Spinal cord (tissue), 10 donors: ENCODE measurements at places on chromosomes 6 and 20.

DNA sequence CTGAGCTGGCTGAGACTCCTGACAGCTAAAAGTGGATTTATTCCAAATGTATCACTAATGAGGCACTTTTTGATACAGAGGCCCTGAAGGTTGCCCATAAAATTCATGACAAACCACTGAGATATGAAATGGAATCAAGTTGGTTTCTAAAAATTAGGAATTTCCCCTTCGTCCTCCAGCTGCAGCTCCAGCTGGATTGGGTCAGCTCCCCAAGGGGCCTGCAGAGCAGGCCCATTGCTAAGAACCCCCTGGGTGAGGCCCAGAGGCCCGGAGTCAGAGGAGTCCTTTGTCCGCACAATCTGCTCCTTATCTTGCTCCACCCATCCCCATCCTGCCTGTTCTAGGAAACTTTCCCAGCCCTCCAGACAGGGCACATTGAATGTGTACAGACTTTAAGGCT is 163.5 kb upstream of the TOP1 start:
- DNase-seq, result no peak

GRCh38 chr6:34570066-34570833 is 14.1 kb upstream of the SPDEF start:
- no peak for DNase-seq

DNA sequence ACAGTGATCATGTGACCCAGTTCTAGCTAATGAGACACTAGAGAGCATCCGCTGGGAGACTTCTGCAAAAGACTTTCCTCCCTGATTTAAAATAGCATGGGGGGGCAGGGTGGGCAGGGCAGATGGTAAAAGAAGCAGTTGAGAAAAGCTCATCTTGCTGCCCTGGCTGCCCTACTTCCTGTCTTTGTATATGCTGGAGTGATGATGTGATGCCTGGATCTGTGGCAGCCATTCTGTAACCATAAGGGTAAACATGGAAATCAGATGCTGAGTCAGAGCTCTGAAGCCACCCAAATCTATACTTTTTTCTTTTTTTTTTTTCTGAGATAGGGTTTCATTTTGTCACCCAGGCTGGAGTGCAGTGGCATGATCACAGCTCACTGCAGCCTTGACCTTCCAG is 25.4 kb downstream of the ZFP64 start:
- no peak for DNase-seq

GRCh38 chr6:16700202-16700915 is 60.9 kb downstream of the ATXN1 start:
- DNase-seq, result peak; percentile 14

GRCh38 chr6:14349507-14349906 is 231.9 kb downstream of the CD83 start:
- DNase-seq, result no peak

- DNase-seq, result no peak
Measured at GRCh38 chr6:34538581-34538980, 17.5 kb downstream of the SPDEF start.

GRCh38 chr6:150494241-150494640 is 105.4 kb upstream of the PLEKHG1 start:
- DNase-seq, result no peak
